ENCODE measurements at places on chromosomes 11 and 22.

GRCh38 chr11:7275133-7275532 is 23.4 kb downstream of the SYT9 start:
- no peak for DNase-seq

DNA sequence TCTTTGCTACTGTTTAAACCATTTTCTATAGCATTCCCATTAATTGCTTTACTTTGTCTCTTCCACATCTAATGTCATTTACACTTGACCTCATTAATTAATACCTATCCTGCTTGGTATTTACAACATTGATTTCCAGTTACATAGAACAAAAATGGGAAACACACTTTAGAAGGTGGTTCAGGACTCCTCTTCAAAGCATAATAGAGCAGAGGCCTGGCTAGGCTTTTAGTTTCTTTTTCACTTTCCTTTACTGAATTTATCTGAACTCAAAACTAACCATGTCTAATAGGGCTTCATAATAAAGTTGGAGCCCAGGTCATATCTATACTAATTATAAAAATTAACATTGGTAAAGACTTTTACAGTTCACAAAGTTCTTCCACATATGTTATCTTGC is 648.0 kb upstream of the KIRREL3 start:
- DNase-seq, result no peak

- no peak for DNase-seq
Measured at GRCh38 chr11:128625326-128625725, 38.0 kb upstream of the ETS1 start.

- no peak for DNase-seq
Measured at GRCh38 chr11:46390331-46391171, 1.0 kb downstream of the CHRM4 start.
